ENCODE measurements at places on chromosomes 2 and 18.
A peak's percentile ranks its signal among the peaks of the same experiment; 100 is the strongest.

GRCh38 chr2:128603411-128603924 lies 284.8 kb upstream of the HS6ST1 start:
- DNase-seq = no peak

DNA sequence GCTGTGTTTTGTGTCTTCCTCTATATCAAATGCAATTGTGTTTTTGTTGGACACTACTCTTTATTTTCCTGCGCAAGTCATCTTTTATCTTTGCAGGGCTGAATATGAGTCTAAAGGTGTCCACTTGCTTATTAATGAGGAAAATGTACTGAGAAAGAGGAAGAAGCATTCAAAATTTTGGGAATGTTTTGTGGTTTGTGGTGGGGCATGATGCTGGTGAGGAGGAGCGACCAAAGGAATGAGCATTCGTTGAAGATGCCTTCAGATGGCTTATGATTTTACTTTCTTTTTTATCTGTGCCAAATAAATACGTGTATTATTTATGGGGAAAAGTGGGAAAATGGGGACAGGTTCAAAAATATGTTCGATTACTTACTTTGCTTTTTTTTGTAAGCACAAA lies 63.9 kb upstream of the SMIM21 start:
- no peak for DNase-seq

GRCh38 chr2:12382366-12382765 lies 334.4 kb upstream of the TRIB2 start:
- no peak for DNase-seq

GRCh38 chr2:113877711-113878598 lies 11.9 kb upstream of the ACTR3 start:
- peak; percentile 71 for DNase-seq

GRCh38 chr2:85435981-85436835 lies 17.7 kb downstream of the SH2D6 start:
- DNase-seq = no peak

DNA sequence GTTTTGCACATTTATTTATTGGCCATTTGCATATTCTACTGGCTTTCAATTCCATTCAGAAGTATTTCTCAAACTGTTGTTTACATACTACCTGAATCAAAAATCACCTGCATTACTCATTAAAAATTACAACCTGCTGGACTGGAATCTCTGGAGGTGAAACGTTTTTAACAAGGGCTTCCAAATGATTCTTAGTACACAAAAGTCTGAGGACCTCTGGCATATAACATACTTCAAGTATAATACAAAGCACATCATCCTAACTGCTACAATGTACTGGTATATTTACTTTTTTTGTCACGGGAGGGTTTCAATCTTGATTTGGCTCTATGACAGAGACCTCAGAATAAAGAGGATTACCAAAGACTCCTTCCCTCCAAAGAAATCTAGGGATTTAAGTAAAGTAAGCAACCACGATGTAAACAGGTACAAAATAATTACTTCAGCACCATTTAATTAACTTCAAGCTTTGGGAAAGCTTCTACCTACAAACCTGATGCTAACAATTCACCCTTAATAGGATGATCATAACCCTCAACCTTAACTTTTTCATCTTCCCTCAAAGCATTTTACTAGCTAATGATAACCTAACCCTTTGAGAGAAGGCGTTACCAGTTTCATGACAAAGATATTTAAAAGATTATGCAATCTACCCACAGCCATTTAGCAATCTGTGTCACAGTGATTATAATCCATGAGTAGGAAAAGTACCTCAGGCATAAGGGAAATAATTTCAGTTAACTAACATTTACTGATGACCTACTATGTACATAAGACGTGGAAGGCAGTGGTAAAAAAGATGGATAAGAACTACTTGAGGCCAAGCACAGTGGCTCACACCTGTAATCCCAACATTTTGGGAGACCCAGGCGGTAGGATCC lies 24.7 kb downstream of the ATAD2B start:
- peak; percentile 57 for DNase-seq

DNA sequence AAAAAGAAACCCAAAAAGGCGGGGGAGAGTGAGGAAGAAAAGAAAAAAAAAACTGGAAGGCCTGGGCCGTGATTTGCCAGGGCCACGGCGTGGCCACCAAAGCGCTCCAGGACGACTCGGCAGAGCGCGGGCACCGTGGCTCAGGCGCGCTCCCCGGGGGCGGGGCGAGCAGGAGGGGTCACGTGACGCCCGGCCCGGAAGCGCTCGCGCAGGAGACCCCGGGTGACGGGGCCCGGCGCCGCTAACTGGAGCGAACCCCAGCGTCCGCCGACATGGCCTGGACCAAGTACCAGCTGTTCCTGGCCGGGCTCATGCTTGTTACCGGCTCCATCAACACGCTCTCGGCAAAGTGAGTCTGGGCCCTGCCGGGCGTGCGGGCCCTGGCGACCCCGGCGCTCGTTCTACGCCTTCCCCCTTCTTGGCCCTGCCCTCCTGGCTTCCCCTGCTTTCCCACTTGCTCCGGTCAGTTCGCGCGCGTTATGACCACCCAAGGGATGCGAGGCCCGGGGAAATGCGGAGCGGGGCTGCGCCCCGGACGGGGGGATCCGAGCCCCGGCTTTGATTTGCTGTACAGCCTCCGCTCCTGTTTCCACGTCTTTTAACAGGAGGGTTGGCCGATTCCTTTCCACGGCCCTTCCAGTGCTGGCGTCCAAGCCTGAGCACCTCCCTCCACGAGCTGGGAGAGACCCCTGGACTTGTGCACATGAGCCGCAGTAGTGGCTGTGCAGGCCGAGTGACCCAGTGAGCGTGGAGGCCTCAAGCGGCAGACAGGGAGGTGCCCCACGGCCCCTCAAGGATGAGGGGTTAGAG lies at the start of gene SLC35F6:
TSS of gene SLC35F6 (plus strand) at position 207 of the 810 bp plus-strand sequence. CDS start at position 273, 66 bp downstream.
- peak; percentile 74 for DNase-seq

GRCh38 chr2:224063298-224063648 lies 24.2 kb upstream of the SERPINE2 start:
- no peak for DNase-seq

GRCh38 chr2:219165058-219165911 lies 4.5 kb downstream of the SLC23A3 start:
- DNase-seq = no peak

GRCh38 chr18:3097082-3097481 lies 84.1 kb upstream of the LPIN2 start:
- DNase-seq = no peak

DNA sequence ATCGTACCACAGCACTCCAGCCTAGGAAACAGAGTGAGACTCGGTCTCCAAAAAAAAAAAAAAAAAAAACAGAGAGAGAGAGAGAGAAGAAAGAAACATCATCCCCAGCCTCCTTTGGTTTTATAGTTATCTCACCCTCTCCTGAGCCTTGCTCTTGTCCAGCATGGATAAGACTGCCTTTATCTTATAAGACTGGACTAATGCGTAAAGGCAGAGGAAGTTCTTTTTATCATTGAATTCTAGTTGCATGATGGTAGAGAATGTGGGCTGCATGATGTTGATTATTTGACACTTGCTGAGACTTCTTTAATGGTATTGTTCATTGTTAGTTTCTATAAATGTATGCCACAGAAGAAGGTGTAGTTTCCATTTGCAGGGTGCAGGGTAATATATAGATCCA lies 124.4 kb downstream of the ZBTB7C start:
- no peak for DNase-seq

GRCh38 chr2:26974352-26974751 lies 3.9 kb downstream of the MAPRE3 start:
- DNase-seq = no peak

GRCh38 chr2:29821591-29821990 lies 99.8 kb downstream of the ALK start:
- no peak for DNase-seq

DNA sequence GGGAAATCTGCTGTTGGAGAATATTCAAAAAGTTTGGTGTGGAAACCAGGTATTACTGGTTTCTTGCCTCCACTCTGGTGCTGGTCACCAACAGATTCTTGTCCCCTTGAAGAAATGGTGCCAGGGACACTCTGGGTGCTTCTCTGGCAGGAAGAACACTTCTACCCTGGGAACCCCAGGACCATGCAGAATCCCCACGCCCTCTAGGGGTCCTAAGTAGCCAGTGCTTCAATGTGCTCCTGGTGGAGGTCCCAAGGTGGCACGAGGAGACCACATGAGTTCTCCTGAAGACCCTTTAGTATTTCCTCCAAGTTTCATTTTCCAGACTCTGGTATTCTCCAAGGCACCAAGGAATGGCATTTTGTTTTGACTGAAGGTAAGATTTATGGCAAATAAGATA lies 380.6 kb downstream of the TSN start:
- DNase-seq = no peak

DNA sequence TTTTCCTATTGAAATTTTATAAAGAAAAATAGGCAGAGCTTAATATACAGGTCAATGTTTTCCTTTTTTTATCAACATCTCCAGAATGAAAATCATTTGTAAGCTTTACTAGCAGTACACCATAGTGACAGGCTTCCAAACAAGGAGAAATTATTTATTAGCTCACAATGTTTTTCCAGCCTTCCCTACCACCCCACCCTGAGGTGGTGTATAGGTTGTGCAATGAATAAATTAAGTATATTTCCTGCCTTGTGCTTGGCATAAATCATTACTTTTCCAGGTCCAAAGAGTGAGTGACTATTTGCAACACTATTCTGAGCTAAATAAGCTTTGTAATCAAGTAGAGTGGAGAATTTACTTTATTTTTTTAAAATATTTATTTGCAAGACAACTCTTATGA lies 876.2 kb upstream of the POU3F3 start:
- no peak for DNase-seq

- DNase-seq = no peak
Measured at GRCh38 chr2:217614096-217614495, 388.7 kb downstream of the TNS1 start.

DNA sequence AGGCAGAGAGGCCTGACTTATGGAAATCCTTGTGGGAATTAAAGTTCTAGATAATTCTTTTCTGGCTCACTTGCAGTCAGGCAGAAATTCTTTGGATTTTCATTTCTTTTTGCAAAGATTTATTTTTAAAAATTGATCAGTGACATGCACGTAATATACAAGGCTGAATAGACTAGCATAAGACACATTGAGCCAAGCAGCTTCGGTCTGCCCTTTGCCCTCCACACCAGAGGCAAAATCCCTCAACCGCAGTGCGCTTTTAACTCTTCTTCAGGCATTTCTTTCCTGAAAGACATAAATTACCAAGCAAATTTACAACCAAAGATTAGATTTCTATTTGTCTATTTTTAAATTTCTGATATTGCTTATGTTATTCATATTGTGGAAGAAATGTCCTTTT lies 227.9 kb downstream of the LOXHD1 start:
- DNase-seq = no peak

- DNase-seq = peak; percentile 19
Measured at GRCh38 chr18:51235009-51235789, 37.7 kb upstream of the MEX3C start.

- no peak for DNase-seq
Measured at GRCh38 chr2:145592361-145592760, 1072.4 kb upstream of the ZEB2 start.

DNA sequence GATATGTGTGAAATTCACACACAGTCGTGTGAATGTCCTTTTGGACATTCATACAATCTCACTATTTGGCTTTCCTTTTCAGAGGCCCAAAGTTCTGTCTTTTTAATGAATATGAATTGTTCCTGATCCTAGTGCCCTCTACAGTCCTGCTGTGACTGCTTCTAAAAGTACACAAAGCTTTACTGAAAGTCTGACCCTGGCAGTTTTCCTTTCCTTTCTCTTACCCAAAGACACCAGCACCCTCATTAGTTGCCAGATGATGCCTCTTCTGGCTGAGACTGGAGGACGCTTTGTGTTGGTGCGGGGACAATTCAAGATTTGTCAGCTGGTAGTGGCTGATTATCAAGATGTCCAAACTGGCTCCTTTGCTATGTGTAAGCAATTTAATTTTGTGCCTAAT lies 81.8 kb upstream of the CDCA7 start:
- no peak for DNase-seq

DNA sequence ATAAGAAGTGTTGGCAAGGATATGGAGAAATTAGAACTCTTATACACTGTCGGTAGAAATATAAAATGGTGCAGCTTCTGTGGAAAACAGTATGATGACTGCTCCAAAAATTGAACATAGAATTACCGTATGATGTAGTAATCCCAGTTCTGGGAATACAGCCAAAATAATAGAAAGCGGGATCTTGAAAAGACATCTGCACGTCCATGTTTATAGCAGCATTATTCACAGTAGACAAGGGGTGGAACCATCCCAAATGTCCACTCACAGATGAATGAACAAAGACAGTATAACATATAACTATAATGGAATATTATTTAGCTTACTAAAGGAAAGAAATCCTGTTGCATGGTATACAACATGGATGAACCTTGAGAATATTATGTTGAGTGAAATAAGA lies 257.7 kb downstream of the TDRD15 start:
- DNase-seq = no peak

DNA sequence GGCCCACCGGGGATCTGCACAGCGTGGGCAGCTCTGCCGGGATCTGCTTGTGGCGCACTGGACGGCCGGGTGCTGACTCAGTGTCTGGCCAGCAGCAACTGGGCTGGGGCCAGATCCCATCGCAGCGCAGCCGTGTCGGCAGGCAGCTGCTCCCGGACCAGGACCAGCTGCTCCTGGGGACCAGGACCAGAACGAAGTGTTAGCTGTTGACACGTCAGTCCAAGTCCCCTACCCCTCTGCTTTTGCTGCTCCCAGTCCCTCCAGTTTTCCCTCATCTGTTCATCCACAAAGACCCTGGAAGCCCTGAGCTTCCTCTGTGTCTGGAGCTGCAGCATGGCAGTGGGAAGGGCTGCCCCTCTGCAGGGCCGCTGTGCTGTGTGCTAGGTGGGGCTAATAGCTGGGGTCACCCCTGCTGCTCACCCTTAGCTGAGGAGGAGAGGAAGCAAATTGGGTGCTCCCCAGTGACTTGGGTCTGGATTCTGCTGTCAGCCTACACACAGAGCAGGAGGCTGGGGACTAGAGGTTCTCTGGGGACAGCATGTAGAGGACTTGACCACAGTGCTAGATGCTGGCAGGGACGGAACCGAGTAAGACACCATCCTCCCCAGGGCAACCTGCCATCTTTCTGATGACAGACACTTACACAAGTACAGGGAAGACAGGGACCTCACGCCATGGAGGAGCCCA lies 16.9 kb upstream of the KIF1A start:
- DNase-seq = peak; percentile 61

- no peak for DNase-seq
Measured at GRCh38 chr2:60172801-60173200, 380.7 kb downstream of the BCL11A start.

GRCh38 chr18:3594760-3595368 lies 144.9 kb downstream of the TGIF1 start:
- peak; percentile 64 for DNase-seq

- no peak for DNase-seq
Measured at GRCh38 chr2:103179798-103180197, 418.0 kb downstream of the TMEM182 start.

GRCh38 chr2:64699712-64700111 lies 46.0 kb upstream of the SERTAD2 start:
- DNase-seq = no peak

- DNase-seq = peak; percentile 86
Measured at GRCh38 chr18:6752202-6752860, 22.8 kb downstream of the ARHGAP28 start.

- DNase-seq = no peak
Measured at GRCh38 chr2:45765007-45765727, 113.7 kb downstream of the PRKCE start.
